Neural progenitor cell (in vitro differentiated cells): ENCODE measurements at places on chromosomes 3 and 15. TPM values are rescaled to one million over a fixed set of nuclear protein-coding genes. Genes with fewer than 3 reads are reported as not detected.
A peak's percentile ranks its signal among the peaks of the same experiment; 100 is the strongest.

DNA sequence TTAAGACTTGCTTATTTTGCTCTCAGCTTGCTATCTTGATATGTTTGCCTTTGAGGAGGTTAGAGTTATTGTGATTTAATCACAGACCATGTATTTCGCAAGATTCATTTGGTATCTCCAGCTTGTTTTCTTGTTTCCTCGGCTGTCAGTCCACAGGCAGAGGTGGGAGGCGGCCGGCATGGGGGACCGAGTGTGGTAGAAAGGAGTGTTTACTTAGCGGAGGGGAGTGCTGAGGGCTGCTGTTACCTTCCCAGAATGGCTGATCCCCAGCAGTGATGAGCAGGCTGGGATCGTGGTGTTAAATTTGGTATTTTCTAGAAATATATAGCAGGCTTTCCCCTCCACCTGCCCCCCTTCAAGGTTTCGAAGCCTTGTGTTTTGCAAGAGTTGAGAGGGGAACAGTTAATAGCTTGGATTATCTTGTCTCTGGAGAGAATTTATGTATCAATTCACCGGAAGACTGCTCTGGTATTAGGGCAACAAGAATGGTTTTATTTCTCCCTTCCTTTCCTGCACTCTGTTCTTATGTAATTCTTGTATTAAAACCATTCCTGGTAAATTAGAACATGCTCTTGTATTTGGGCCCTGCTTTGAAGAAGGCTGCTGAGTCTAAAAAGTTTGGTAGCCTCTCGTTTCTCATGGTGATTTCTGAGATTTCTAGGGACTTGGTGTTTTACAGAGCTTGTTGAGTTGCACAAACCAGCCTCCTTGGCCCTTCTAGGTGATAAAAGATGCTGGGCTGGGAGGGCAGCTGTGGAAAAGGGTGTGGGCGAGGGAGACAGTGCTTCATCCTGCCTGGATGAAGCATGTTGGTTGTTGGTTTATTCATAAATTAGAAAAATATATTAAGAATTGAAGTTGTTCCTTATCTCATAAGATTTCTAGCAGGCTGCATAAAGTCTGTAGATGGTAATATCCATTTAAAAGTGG, 151.4 kb downstream of the IGF1R start:
- peaks cover 39% of the 10 kb centered on the region for H3K4me1 ChIP-seq
- no peaks in the 10 kb centered on the region for H3K27me3 ChIP-seq

GRCh38 chr3:167777356-167777755, 41.8 kb downstream of the SERPINI1 start:
- H3K4me3 ChIP-seq, result no peak overlapping the region
- H3K27ac ChIP-seq, result no peak overlapping the region
- no peaks in the 10 kb centered on the region for H3K36me3 ChIP-seq
- no peaks in the 10 kb centered on the region for H3K27me3 ChIP-seq
- no peaks in the 10 kb centered on the region for H3K4me1 ChIP-seq
- DNase-seq, result no peak

Gene CASR
- not detected in 2 replicates for total RNA-seq

DNA sequence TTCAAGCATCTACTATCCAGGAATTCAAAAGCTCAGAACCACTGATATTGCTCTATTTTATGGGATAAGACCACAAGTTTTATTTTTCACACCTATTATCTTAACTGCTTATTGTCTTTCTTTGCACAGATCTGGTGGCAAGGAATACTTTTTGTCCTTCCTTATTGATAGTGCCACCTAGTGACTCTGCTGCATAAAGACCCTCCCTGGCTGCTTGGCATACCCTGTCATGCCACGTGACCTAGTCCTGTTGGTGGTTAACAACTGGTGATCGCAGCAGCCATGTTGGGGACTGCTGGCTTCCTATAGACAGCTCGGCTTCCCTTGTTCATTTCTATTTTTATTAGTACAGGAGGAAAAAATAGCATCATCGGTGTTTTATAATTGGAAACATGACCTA, 236.3 kb downstream of the MEX3B start:
- H3K4me3 ChIP-seq, result no peak overlapping the region
- H3K36me3 ChIP-seq, result no peaks in the 10 kb centered on the region

GRCh38 chr15:25829073-25829472, 34.1 kb downstream of the ATP10A start:
- no peaks in the 10 kb centered on the region for H3K36me3 ChIP-seq
- no peaks in the 10 kb centered on the region for H3K4me1 ChIP-seq
- no peak overlapping the region for H3K27ac ChIP-seq

GRCh38 chr3:97940034-97940433, 32.2 kb downstream of the RIOX2 start:
- DNase-seq, result peak; percentile 53
- peaks cover 9% of the 10 kb centered on the region for H3K4me1 ChIP-seq
- no peak overlapping the region for H3K27ac ChIP-seq

DNA sequence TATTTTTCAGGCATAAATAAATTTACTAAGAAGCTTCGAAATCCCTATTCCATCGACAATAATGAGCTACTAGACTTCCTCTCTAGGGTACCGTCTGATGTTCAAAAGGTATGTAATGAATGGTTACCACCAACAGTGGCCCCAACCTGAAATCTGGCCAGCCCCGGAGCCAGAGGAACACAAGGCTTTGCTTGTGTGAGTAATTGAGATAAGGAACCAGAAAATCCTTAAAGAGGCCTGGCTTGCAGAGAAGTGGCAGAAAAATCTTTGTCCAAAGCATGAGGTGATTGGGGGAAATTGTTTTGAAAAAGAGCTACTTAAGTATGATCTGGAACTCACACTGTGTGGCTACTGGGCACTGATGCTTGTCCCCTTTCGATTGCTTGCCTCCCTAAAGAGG, 245.3 kb downstream of the MCTP2 start:
- H3K27me3 ChIP-seq, result no peaks in the 10 kb centered on the region
- no peak overlapping the region for H3K27ac ChIP-seq
- H3K4me1 ChIP-seq, result peaks cover 28% of the 10 kb centered on the region
- no peaks in the 10 kb centered on the region for H3K36me3 ChIP-seq
- no peak for DNase-seq
